ENCODE measurements at places on chromosomes 16 and 17. TPM values are rescaled to one million over a fixed set of nuclear protein-coding genes. Genes with fewer than 3 reads are reported as not detected.

The ZG16 gene
- total RNA-seq: 1.3 TPM

The CRYBA1 gene
- total RNA-seq: not detected

The MPP3 gene
- total RNA-seq: 2.0 TPM

The CCL3 gene
- 2.0 TPM for total RNA-seq

The TP53TG3 gene
- total RNA-seq: not detected

The HEATR9 gene
- not detected for total RNA-seq

The CYGB gene
- total RNA-seq: 5.0 TPM

The YBX2 gene
- total RNA-seq: 0.81 TPM

The RHBDL3 gene
- 0.15 TPM for total RNA-seq

The CD300C gene
- 0.50 TPM for total RNA-seq

GRCh38 chr16:27383556-27384243, 18.3 kb upstream of the IL21R start:
- DNase-seq: peak; percentile 43

- DNase-seq: no peak
These were observed 622.1 kb upstream of the CDH5 start for GRCh38 chr16:65744401-65744800.

DNA sequence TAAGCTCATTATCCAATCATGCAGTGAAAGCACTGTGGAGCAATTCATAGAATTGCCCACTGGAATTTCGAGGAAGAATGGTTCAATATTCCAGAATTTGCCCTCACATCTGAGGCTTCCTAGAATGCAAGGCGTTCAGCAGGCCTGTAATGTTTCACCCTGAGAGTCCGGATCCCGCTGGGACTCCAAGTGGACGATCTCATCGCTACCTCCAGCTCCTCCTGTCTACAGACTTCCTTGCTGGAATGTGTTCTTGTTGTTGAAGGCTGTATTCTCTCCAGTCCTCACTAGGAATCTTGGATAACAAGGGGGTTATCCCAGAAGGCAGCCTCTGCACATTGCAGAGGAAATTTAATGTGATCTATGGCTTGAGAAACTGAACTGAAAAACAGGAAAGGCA, 7.8 kb downstream of the SLC47A1 start:
- DNase-seq: no peak

- no peak for DNase-seq
These were observed 2.7 kb upstream of the PRM1 start for GRCh38 chr16:11283820-11284248.

- peak; percentile 43 for DNase-seq
These were observed 10.6 kb upstream of the SPNS2 start for GRCh38 chr17:4487820-4488716.

GRCh38 chr16:27222249-27223225, 19.2 kb downstream of the KDM8 start:
- peak; percentile 76 for DNase-seq

GRCh38 chr17:76191896-76192295, 48.4 kb downstream of the RNF157 start:
- DNase-seq: no peak

- DNase-seq: no peak
These were observed 6.4 kb upstream of the DCAF7 start for GRCh38 chr17:63543822-63544420.

GRCh38 chr17:3528880-3529511, 28.6 kb downstream of the TRPV3 start:
- no peak for DNase-seq

- no peak for DNase-seq
These were observed 29.4 kb downstream of the RNF112 start for GRCh38 chr17:19440421-19440820.

GRCh38 chr16:58542291-58542690, 27.0 kb downstream of the SETD6 start:
- no peak for DNase-seq

DNA sequence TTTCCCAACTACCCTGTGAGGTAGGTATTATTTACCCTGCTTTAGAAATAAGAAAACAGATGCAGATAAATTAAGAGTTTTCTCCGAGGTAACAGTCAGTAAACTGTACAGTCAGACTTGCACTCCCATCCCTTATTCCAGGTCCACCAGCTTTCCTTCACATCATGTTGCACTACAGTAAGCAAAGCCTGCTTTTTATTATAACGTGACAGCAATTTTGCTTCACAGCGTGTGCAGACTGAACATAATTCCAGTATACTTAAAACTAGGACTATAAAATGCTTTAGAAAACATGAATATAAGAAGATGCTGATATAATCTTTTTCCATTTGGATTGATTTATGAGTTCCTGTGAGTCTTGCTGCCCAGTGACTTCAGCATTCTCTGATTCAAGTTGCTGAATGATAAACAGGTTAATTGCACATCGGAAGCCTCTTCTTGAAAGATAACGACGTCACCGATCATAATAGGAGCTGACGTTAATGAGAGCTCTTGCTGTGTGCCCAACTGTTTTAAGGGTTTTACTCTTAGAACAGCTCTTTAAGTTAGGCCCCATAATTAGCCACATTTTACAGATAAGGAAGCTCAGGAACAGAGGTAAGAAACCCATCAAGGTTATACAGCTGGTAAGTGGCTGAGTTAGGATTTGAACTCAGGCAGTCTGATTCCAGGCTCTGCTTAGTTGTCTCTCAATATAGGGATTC, 1.4 kb downstream of the LIG3 start:
- DNase-seq: no peak

DNA sequence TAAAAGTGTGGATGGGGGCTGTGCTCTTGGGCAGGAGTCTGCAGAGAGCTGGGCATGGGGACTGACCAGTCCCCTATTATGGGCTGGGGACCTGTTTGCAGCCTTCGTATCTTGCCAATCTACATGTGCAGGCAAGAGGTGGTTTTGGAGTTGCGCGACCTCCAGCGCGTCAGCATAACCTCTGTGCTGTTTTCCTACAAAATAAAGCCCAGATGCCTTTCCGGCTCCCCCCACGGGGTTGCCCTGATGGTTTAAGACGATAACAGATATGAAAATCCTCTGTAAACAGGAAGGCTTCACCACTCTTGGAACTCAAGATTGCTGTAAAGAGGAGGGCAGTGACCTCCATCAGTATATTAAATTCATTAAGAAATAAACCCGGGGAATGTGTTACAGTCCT, 16.5 kb upstream of the SPPL2C start:
- DNase-seq: no peak

- DNase-seq: peak; percentile 70
These were observed 80.3 kb downstream of the PARN start for GRCh38 chr16:14549789-14550153.

- no peak for DNase-seq
These were observed 94.5 kb upstream of the FAM20A start for GRCh38 chr17:68695659-68696058.

DNA sequence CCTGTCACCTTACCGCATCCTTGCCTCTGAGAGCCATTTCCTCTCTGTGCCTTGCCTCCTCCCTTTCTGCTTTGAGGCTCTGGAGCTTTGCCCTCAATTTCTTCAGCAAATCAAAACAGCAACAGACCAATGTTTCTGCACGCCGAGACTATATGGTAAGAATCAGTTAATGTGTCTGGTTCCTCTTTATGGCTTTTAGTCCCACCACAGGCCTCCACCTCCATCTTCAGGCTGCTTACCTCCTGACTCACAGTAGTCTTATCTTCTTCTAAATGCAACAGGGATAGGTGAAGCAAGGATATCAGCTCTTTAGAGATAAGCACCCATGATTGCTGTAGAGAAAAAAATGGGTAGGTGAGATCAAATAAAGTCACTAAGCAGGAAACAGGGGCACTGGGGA, 9.2 kb upstream of the ALDOC start:
- DNase-seq: no peak

DNA sequence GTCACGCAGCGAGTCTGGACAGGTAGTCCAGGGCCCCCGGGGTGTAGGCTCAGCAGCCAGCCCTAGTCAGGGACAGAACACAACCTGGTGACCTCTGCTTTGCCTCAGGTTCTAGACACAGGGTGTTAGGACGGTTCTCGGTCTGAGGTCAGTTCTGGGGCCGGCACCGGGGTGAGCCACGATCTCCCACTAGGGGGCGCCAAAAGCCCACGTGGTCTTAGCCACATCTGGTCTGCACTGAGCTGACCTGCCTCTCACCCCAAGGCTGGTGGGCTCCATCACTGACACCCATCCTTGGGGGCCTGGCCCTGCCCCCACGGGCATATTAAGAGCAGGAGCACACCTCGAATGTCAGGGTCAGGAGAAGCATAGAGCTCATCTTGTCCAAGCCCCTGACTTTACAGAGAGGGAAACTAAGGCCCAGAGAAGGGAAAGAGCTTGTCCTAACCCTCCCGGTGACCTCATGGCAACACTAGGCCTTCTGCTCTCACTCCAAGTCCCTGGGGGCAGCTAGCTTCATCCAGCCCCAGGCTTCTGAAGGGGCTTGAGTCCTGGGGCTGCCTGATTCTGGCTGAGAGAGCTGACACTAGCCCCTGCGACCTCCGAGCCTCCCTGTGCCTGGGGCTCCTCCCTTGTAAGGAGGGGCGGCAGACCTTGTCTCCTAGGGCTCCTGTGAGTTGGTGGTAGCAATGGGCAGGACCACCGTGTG, 9.0 kb downstream of the SLC5A10 start:
- peak; percentile 86 for DNase-seq

GRCh38 chr16:66359811-66360608, 6.5 kb upstream of the CDH5 start:
- DNase-seq: no peak

GRCh38 chr16:89323120-89323960, 105.8 kb downstream of the ZNF778 start:
- no peak for DNase-seq

- DNase-seq: no peak
These were observed 2.4 kb upstream of the CACNA1G start for GRCh38 chr17:50558091-50558490.

DNA sequence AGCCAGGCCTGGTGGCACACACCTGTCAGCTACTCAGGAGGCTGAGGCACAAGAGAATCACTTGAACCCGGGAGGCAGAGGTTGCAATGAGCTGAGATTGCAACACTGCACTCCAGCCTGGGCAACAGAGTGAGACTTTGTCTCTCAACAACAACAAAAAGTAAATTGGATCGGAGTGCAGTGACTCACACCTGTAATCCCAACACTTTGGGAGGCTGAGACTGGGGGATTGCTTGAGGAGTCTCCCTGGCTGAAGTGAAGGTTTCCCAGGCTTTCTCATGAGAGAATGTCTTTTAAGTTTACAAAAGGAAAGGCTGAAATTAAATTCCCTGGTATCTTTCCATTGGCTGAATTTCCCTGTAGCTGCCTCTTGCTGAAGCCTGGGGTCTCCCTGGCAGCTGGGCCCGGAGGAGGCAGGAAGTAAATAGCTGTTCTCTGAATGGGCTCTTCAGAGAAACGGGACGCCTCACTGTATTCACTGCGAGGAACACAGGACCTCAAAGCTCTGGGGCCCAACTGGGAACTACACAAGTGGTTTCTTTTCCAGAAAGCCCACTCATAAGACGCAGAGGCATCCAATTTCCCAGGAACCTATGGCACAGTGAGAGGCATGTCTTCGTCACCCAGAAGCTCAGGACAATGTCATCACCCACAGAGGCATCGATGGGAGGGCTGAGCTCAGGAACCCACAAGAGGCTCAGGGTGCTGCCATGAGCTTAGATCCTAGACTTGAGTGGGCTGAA, 77.4 kb upstream of the SMURF2 start:
- no peak for DNase-seq

GRCh38 chr17:15431196-15431595, 36.2 kb downstream of the CDRT4 start:
- no peak for DNase-seq

GRCh38 chr17:2092253-2092652, 37.4 kb downstream of the HIC1 start:
- DNase-seq: no peak

DNA sequence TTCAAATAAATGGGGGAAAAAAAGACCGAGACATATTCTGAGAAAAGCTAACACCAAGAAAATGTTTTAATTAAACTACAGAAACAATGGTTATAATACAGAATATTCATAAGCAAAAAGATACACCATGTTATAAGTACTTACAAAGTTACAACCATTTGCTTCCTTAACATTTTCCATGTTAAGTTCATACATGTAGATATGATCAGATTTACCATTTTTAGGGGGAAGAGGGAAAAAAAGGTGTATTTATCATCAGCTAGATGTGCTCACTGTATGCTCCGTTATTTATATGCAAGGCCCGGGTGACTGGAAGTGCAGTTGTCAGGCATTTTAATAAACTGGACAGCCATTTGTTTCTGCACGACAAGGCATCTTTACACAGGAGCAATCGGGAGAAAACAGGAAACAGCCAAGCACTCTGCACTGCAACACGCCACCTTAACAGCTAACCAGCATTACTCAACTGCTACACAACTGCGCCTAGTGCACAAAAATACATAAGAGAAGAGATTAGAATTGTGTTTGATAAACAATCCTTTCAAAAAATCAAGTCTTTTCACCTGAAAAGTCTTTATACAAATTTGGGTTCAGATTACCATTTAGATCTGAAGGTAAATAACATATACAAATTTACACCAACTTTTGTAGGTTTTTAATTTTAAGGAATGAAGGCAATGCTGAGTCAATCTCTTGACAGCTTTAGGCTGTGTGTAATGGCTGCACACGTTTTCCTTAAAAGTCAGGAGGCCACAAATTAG, 2.9 kb downstream of the SRSF2 start:
- no peak for DNase-seq

GRCh38 chr17:8109661-8110455, 8.5 kb downstream of the ALOXE3 start:
- DNase-seq: peak; percentile 60

All from left lobe of liver (tissue), 2 donors.